ENCODE measurements at places on chromosomes 12 and 14. TPM values are rescaled to one million over a fixed set of nuclear protein-coding genes. Genes with fewer than 3 reads are reported as not detected.

The POP5 gene
- total RNA-seq = 26.8 TPM

The BCL11B gene
- 0.88 TPM for total RNA-seq

The ZNF385A gene
- total RNA-seq = 0.88 TPM

The GPX2 gene
- total RNA-seq = not detected

The ADAM21 gene
- total RNA-seq = not detected

The RNASE7 gene
- total RNA-seq = not detected

DNA sequence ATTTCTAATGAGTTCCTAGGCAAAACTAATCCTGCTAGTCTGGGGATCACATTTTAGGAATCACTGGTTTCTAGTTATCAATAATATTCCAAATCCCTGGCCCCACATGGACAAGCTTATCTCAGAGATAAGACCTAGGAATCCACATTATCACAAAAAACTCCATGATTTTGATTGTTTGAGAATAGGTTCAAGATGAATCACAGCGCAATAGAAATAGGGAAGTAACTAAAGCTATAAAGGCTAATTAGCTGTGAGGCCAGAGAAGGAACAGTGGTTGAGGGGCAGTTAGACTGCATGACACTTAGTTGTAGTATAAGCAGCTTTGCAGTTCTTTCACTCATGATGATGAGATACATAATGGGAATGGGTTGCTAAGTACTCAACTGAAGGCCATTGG is 13.1 kb upstream of the ATP5F1B start:
- H3K4me3 ChIP-seq = no peak overlapping the region
- no peaks in the 10 kb centered on the region for H3K27me3 ChIP-seq
- H3K4me1 ChIP-seq = no peaks in the 10 kb centered on the region

GRCh38 chr14:45902241-45902640 is 649.2 kb upstream of the MIS18BP1 start:
- no peaks in the 10 kb centered on the region for H3K4me1 ChIP-seq
- no peak for DNase-seq
- H3K36me3 ChIP-seq = no peaks in the 10 kb centered on the region
- no peak overlapping the region for H3K27ac ChIP-seq
- no peak overlapping the region for H3K4me3 ChIP-seq
- H3K27me3 ChIP-seq = no peaks in the 10 kb centered on the region

DNA sequence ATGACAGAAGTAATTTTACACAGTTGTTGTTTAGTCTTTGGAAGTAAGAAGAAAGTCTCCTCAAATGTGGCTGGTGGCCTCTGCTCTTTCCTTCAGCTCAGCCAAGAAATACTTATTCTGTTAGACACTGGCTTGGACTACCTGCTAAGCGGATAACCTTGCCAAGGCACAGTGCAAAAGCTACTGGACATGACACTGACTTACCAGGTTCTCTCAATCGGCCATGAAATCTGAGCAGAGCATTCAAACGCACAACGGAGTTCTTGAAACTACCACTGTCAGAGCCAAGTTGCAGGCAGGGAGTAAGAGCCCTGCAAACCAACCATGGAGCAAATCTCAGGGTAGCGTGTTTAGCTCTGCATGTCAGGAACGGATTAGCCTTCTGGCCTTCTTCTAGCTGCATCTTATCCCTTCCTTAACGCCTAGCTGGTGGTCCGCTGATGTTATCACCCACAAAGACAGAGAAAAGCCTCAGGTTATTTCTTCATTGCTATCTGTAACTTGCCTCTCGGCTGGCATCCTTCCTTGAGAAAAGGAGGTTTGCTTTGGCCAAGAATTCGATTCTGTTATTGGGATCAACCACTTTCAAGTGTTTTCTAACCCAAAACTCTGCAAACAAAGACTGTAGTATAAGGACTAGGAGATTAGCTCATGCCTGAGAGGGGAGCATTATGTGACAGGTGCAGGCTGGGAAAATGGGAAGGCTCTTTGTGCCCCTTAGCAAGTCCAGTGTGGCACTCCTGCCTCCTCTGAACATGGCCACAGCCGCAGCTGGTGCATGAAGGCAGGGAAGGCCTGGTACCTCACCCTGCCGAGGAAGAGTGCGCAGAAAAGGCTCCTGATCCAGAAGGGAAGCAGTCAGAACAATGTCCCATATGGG is 223.4 kb downstream of the GLT1D1 start:
- no peak for DNase-seq
- no peak overlapping the region for H3K4me3 ChIP-seq
- no peaks in the 10 kb centered on the region for H3K27me3 ChIP-seq
- no peaks in the 10 kb centered on the region for H3K36me3 ChIP-seq

DNA sequence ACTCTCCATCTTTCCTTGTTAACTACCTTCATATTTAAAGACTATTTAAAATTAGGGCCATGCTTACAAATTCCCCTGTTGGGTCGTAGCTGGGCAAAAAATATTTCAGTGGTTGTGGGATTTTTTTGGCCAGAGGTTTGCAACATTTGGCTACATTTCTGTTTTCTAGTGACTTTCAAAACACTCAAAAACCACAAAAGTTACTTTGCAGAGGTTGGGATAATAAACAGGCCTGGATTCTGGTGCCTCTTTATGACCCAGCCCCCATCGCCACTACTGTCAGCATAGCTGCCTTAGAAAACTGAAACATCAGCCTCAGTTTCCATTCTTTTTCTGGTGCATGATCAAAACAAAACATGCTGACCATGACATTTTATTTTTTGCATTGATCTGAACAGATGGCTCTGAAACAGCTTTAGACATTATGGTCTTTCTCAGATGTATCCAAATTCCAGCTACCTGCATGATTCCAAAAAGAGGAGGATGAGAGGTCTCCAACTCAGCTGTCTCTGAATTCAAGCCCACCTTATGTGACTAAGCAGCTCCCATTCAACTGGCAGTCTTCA is 5.2 kb downstream of the DPF3 start:
- no peak for DNase-seq
- H3K27ac ChIP-seq = no peak overlapping the region
- H3K27me3 ChIP-seq = peaks cover 13% of the 10 kb centered on the region
- H3K4me3 ChIP-seq = no peak overlapping the region
- H3K4me1 ChIP-seq = peaks cover 14% of the 10 kb centered on the region

DNA sequence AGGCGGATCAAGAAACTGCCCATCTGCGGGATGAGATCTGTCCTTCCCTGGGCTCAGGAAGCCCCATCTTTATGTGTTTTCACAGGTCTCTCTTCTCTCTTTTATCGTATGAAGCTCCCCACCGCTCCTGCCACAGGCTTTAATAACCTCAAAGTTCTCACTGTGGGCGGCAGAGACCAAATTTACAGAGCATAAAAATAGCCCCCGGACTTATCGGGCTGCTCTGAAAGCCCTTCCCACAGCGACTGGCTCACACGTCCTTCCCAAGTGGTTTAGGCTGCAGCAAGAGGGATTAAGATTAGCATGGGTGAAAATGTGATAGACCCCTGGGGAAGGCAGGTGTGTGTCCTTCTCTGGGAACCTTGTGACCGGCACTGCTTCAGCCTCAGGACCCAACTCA is 47.8 kb downstream of the TESC start:
- H3K27ac ChIP-seq = no peak overlapping the region
- no peak overlapping the region for H3K4me3 ChIP-seq
- peaks cover 8% of the 10 kb centered on the region for H3K27me3 ChIP-seq
- H3K4me1 ChIP-seq = peaks cover 7% of the 10 kb centered on the region
- no peak for DNase-seq
- no peaks in the 10 kb centered on the region for H3K36me3 ChIP-seq

GRCh38 chr14:53567236-53567780 is 389.3 kb downstream of the BMP4 start:
- no peaks in the 10 kb centered on the region for H3K4me1 ChIP-seq
- H3K36me3 ChIP-seq = no peaks in the 10 kb centered on the region
- no peak overlapping the region for H3K27ac ChIP-seq
- H3K4me3 ChIP-seq = no peak overlapping the region
- DNase-seq = no peak

- no peak overlapping the region for H3K4me3 ChIP-seq
- H3K27me3 ChIP-seq = no peaks in the 10 kb centered on the region
- H3K27ac ChIP-seq = no peak overlapping the region
- H3K36me3 ChIP-seq = no peaks in the 10 kb centered on the region
- DNase-seq = peak; percentile 72
These were observed 7.2 kb downstream of the CCDC85C start for GRCh38 chr14:99596772-99597171.

DNA sequence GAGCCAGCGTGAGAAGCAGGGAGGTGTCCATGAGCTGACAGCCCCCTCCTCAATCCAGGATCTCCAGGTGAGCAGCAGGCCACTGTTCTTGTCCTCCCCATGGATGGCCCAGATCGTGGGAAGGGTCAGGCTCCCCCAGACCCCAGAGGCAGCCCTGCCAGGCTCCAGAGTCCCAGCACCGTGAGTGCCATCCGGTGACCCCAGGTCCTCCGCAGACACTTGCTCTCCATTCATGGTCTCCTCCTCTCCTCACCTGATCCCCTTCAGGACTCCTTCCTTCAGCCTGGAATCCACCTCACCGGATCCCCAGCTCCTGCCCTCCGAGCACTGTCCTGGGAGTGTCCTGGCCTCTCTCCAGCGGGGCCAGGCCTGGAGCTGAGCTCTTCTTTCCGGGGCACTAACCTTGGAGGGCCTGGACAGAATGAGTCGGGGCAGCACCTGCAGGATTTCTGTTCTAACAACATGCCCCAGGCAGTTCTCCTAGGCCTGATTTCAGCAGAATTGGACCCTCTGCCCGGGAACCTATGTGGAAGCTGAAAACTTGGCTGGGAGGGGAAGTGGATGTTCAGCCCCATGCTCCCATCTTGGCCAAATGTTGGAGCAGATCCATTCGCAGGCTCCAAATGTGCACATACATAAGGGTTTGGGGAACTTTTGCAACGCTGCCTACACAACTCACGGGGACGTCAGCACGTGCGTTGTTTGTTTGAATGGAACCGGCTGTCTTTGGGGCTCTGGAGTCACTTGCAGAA is 341.6 kb upstream of the SFSWAP start:
- H3K27me3 ChIP-seq = no peaks in the 10 kb centered on the region
- H3K4me1 ChIP-seq = no peaks in the 10 kb centered on the region
- H3K4me3 ChIP-seq = no peak overlapping the region
- peak; percentile 66 for DNase-seq

GRCh38 chr12:108860443-108860842 is 3.1 kb upstream of the SSH1 start:
- H3K4me1 ChIP-seq = peaks cover 20% of the 10 kb centered on the region
- H3K36me3 ChIP-seq = no peaks in the 10 kb centered on the region
- no peaks in the 10 kb centered on the region for H3K27me3 ChIP-seq

- H3K4me1 ChIP-seq = peaks cover 26% of the 10 kb centered on the region
- H3K27ac ChIP-seq = peak overlapping the region; percentile 96
- peak overlapping the region; percentile 70 for H3K4me3 ChIP-seq
- H3K36me3 ChIP-seq = no peaks in the 10 kb centered on the region
- H3K27me3 ChIP-seq = no peaks in the 10 kb centered on the region
- DNase-seq = peak; percentile 92
These were observed 161.3 kb upstream of the IFNG-AS1 start for GRCh38 chr12:67827820-67828383.

GRCh38 chr14:63283884-63284248 is 34.9 kb downstream of the GPHB5 start:
- no peaks in the 10 kb centered on the region for H3K36me3 ChIP-seq
- DNase-seq = no peak
- no peak overlapping the region for H3K4me3 ChIP-seq
- H3K27ac ChIP-seq = no peak overlapping the region
- H3K4me1 ChIP-seq = no peaks in the 10 kb centered on the region
- no peaks in the 10 kb centered on the region for H3K27me3 ChIP-seq
